ENCODE measurements at places on chromosomes 6 and 20. TPM values are rescaled to one million over a fixed set of nuclear protein-coding genes. Genes with fewer than 3 reads are reported as not detected.

The EDN3 gene
- not detected for total RNA-seq

DNA sequence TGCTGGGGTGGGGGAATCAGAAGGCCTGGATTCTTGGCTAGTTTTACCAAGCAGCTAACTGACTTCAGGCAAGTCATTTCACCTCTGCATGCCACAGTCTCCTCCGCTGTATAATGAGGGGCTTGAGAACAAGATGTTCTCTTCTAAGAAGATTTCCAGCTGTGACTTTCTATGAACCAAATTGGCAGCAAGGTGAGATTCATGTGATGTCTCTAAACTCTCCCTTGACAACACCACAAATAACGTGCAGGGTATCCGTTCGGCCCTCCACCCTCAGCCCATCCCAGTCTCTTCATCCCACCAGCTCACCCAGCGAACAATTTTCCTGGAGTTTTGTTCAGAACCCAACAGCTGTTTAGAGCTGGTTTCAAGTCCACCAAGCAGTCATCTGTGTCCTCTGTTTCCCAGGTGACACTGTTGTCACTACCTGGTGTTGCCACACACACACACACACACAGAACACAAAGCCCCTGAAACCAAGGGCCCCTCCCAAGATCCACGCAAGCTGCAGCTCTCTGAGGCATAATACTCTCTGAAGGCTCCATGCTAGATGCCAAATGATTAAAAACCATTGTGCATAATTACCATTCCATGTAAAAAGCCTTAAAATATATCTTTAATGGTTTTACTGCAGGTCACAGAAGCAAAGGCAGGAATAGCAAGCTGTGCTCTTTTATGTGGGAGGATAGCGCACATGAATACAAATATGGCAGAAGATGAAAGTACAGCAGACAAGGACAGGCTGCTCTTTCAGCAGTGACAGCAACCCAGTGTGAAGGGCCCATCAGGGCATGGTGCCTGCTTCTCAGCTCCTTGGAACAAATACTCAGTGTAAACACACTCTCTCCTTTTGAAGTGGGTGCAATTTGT, 48.2 kb downstream of the ARHGAP18 start:
- no peak for DNase-seq

GRCh38 chr6:168183613-168183970, 104.6 kb upstream of the FRMD1 start:
- no peak for DNase-seq

The TP53TG5 gene
- total RNA-seq, result not detected

The RBM24 gene
- total RNA-seq, result 32.4 TPM

The CAP2 gene
- total RNA-seq, result 22.2 TPM

- DNase-seq, result no peak
Observed at GRCh38 chr6:106477146-106477545, 116.6 kb downstream of the CRYBG1 start.

- DNase-seq, result no peak
Observed at GRCh38 chr20:51935003-51935358, 132.7 kb upstream of the SALL4 start.

DNA sequence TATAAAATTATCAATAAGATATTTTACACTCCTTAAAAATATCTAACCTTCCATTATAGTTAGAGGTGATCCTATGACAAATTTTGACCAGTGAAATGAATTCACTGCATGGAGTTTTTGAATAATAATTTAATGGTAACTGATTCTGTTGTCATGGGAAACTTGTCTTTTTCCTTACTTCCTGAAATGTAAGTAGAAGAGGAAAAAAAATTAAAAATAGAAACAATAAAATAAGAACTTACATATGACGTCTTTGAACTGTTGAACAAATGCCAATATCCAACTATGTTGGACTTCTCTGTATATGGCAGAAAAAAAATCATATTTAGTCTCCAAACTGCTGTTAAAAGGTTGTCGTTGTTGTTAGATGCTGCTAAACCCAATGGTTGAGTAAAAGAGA, 26.3 kb downstream of the PPP1R14C start:
- no peak for DNase-seq

DNA sequence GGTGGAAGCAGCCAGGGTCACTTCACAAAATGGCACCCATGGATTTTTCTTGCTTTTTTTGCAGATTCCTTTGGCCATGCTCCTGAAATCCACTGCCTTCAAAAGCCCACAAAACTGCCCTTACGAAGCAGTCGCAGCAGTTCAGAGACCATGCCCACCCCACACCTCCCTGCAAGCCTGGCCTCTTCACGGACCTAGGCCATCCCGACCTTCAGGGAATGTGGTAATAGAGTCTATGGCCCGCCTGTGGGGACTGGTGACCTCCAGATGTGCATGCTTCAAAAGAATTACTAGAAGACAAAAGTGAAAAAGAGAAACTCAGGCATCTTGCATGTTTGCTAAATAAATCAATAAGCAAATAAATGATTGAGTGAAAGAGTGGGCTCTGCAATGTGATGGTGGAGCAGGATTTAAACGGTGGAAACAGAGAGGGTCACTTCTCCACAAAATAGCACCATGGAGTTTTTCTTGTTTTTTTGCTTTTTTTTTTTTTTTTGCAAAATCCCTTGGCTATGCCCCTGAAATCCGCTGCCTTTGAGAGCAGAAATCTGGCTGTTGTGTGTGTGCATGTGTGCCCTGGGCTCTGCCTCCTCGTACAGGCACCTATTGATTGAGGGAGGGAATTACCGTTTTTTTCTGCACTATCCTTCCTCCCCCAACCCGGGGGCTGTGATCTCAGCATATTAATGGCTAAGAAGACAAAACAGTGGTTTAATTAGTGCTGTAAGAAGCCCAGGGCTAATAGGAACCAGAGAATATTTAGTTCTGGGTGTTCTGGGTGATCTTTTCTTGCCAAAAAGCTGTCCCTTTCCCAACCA, 107.4 kb downstream of the PXDC1 start:
- DNase-seq, result no peak

DNA sequence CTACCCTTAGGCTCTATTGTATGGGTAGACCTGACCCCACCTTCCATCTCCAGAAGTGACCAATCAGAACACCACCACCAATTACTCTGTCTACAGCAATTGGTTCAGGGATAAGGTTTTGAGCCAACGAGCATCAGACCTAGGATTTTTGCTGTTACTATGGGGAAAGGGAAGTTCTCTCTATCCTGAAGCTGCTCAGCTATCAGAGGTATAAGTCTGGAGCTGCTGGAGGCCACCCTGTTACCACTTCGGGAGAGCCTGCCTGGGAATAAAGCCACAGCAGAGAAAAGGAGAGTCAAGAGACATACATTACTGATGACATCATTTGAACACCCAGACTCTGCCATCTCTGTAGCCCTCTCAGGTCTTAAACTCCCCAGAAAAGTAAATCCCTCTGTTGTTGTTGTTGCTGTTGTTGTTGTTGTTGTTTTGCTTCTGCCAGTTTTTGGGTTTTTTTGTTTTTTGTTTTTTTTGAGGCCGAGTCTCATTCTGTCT, 94.5 kb downstream of the PREX1 start:
- DNase-seq, result no peak

- DNase-seq, result no peak
Observed at GRCh38 chr20:17803765-17804164, 104.0 kb downstream of the BANF2 start.

GRCh38 chr6:10658910-10659698, 35.3 kb downstream of the C6orf52 start:
- DNase-seq, result no peak
